ENCODE measurements at places on chromosomes 4 and X.

DNA sequence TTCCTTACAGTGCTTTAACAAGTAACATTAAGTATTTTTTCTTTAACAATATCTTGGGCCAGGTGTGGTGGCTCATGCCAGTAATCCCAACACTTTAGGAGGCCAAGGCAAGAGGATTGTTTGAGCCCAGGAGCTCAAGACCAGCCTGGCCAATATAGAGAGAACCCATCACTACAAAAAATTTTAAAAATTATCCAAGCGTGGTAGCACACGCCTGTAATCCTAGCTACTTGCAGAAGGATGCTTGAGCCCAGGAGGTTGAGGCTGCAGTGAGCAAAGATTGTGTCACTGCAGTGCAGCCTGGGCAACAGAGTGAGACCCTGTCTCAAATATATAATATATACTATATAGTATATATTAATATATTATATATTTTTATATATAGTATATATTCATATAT is 162.2 kb downstream of the ZNF674 start:
- DNase-seq, result no peak

- no peak for DNase-seq
Observed at GRCh38 chr4:26067035-26067434, 153.0 kb downstream of the SMIM20 start.

DNA sequence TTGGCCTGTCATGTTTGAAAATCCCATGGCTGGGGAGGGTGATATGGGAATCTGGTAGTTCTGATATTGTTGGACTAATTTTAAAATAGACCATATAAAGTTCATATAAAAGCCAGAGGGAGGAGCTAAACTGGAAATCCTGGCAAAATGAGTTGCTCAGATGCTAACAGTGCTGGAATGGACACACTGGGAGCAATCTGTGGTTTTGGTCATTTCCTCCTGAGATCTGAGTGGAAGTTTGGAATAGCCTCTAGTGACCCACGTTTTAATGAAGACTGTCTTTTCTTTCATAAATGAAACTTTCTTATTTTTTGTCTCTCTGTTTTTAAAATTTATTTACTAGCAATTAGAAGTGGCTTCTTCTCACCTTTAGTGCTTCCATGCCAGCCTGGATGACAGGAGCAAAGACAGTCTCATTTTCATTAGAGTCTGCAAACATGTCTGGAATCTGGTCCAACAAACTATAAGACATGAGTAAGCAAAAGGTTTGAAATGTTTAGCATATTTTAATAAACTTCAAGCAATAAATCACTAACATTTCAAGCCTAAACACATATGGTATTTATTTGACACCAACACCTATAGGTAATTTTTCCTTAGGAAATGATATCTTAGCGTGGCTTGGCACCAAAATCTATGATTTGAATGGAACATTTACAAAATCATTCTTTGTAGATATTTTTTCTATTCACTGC is 66.6 kb downstream of the METTL14 start:
- no peak for DNase-seq

DNA sequence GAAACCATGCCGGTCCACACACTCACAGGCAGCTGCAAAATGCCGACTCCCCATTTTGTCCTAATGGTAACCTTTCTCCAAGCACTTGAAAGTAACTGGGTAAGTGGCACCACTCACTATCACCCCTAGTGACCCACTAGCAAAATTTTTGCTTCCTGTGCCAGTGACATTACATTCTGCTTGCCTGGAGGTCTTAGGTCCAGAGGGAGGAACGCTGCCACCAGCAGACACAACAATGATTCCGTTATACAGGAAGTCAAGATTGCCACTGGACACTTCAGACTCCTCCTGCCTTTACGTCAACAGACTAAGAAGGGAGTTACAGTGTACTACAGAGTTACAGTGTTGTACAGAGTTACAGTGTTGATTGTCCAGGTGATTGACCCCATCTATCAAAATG is 11.8 kb upstream of the TMEM192 start:
- no peak for DNase-seq

DNA sequence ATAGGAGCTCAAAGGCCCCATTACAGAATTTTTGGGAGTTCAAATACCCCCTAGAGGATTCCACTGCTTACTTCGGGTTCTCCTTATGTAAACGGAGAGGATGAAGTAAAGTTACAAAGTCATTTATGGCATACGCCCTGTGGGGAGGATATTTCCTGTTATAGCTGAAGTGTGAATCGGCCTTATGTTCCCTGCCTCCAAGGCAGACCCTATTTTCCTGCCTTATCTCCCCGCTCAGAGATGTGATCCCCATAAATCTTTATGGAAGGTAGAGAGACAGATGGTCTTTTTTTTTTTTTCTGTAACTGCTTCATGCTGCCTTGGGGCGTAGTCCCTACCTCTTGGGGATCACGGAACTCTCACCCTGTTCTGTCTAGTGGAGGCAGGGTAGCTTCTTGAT is 56.0 kb upstream of the DHX15 start:
- DNase-seq, result no peak

GRCh38 chr4:23268072-23268771 is 575.5 kb downstream of the GBA3 start:
- no peak for DNase-seq

DNA sequence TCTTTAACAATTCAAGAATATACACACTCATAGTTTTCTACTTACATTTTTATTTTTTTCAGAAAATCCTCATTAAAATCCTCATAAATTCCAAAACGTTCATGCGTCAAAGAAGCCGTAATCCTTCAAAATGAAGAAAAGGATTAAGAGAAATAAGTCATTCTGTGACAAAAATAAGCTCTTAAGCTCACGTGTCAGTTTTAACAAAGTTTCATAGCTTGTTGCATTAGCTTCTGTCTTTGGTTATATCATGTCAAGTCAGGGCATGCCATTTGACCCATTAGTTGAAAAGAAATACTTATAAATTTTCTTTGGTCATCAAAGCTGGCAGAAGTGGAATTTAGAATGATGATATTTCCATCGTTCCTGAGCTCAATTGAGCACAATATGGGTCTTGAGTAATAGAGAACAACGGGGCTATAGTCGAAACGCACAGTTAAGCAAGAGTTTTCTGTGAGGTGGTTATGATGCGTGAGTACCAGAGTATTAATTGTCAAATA is 185.2 kb upstream of the CTSO start:
- DNase-seq, result no peak

DNA sequence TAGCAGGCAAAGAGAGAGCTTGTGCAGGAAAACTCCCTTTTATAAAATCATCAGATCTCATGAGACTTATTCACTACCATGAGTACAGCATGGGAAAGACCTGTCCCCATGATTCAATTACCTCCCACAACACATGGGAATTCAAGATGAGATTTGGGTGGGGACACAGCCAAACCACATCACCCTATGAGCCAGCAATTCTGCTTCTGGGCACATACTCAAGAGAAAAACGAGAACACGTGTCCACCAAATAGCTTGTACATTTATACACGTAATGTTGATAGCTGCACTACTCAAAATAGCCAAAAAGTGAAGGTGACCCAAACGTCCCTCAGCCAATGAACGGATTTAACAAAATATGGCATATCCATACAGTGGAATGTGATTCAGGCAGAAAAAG is 94.5 kb upstream of the DHRSX start:
- no peak for DNase-seq

DNA sequence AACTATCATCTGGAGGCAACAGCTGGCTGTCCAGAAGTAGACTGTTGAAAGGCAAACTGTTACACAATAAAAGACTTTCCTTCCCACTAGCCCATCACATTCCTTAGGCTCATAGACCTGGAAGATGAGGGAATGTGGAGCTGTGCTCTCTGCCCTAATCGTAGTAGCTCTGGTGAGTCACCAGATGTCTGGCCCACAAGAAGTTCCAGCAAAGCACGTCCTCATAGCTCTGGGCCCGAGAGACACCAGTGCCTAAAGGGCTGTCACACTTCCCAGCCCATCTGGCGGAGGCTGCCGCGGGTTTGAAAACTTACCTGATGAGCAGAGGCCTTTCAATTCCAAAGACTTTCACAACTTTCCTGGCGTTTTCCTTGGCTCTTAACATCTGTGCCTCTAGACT is 81.7 kb upstream of the STOX2 start:
- no peak for DNase-seq

GRCh38 chr4:144894573-144894972 is 203.4 kb downstream of the ANAPC10 start:
- peak; percentile 3 for DNase-seq

GRCh38 chrX:46220822-46221221 is 324.4 kb downstream of the ZNF674 start:
- DNase-seq, result no peak

DNA sequence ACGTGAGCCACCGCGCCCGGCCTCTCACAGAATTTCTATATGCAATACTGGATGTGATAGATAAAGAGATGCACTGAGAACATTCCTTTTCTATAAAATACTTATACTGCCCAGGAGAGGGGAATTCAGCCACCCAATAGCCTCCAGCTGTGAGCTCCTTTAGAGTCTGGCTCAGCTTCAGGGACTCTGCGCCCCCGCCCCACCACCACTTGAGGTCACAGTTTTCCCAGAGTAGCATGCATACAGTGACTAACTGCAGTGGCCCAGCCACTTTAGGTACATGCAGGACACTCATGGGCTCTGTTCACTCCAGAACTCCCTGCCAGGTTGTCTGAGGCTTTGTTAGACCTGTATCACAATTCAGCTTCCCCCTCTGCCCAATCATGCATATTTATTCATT is 144.4 kb upstream of the TET2 start:
- DNase-seq, result no peak

- DNase-seq, result no peak
Observed at GRCh38 chrX:51955200-51955599, 61.8 kb downstream of the MAGED1 start.

DNA sequence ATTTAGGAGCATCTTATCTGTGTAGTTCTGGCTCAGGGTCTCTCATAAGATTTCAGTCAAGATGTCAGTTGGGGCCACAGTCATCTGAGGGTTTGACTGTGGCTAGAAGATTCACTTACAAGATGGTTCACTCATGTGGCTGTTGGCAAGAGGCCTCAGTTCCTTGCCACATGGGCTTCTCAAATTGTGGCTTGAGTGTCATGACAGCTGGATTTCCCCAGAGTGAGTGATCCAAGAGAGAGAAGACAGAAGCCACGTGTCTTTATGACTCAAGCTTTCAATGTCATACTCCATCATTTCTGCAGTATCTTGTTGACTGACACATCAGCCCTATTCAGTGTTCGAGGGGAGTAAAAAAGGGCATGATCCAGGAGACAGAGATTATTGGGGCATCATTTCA is 131.3 kb upstream of the AP1S2 start:
- DNase-seq, result no peak

DNA sequence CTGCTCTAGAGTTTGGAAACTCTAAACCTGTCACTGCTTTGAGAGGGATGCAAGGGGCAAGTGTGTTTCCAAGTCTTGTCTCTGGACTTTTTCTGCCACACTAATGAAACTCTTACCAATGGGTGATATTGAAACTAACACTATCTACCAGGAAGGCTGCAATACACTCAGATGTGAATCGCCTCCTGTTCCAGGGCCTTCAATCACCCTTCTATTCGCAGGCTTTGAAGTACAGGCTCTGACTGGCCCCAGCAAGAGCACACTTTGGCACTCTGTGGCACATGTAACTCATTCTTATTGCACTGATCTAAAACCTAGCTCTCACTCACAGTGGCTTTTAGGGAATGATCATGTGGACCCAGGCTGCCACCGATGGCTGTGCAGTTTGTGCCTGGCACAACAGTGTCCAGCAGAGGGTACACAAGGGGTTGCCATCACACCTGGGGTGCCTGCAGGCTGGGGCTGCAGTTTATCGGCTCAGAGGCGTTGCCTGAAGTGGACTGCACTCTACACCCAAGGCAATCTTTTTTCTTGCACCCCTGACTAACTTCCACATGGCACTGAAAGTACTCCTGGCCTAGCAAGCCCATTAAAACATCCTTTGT is 210.8 kb downstream of the MGST2 start:
- DNase-seq, result no peak

- no peak for DNase-seq
Observed at GRCh38 chr4:79237851-79238250, 88.0 kb downstream of the NAA11 start.

- DNase-seq, result no peak
Observed at GRCh38 chrX:85859426-85859825, 187.9 kb downstream of the CHM start.

DNA sequence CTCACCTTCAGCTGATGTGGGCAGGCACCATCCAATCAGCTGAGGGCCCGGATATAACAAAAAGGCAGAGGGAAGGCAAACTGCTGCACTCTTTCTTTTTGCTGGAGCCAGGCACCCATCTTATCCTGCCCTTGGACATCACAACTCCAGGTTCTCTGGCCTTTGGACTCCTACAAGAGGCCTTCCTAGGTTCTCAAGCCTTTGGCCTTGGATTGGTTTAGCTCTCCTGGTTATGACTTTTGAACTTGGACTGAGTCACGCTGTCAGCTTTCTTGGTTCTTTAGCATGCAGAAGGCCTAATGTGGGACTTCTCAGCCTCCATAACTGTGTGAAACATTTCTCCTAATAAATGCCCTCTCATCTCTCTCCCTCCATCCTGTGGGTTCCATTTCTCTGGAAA is 23.0 kb upstream of the N4BP2 start:
- no peak for DNase-seq

DNA sequence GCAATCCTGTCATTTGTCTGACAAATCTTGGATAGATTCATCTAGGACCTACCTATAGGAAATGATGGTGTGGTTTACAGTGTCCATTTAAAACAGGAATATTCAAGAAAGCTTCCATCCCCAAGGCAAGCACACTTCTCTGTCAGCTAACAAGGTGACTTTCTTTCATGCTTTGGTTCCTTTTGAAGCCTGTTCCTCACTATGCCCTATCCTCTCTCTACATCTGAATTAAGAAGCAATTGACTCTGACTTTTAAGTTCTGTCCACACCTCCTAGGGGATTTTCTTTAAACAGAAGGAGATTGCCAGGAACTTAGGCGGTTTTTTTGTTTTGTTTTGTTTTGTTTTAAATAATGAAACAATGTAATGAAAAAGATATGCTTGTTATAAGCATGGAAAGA is 1181.4 kb upstream of the TENM3 start:
- no peak for DNase-seq

DNA sequence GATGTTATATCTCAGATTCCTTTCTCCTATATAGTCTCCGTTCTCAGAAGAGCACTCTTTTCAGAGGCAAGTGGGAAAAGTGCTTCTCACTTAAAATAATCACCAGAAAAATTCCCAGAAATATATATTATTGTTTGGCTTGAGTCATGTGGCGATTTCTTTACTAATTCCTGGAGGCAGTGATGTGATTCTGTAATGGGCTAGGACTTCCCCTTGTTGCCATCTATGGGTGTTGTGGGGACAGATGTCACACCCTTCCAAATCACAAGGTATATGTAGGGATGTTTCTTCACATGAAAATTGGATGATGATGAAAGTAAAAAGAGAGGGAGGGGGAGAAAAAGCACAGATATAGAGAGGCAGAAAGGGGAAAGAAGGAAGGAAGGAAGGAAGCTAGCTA is 553.4 kb downstream of the PPP4R3C start:
- DNase-seq, result no peak

GRCh38 chr4:137909529-137910309 is 332.4 kb downstream of the SLC7A11 start:
- no peak for DNase-seq

GRCh38 chr4:2330091-2331042 is 68.5 kb upstream of the MXD4 start:
- DNase-seq, result peak; percentile 78

- DNase-seq, result no peak
Observed at GRCh38 chrX:41409006-41409405, 38.1 kb upstream of the NYX start.

GRCh38 chr4:78939667-78940008 is 400 bp upstream of the PAQR3 start:
- no peak for DNase-seq

- no peak for DNase-seq
Observed at GRCh38 chr4:138107023-138107422, 135.1 kb downstream of the SLC7A11 start.

GRCh38 chrX:105567082-105567481 is 255.3 kb upstream of the NRK start:
- no peak for DNase-seq

Measured in SIG-M5 (cell line).